ENCODE measurements at places on chromosomes 7 and 10. TPM values are rescaled to one million over a fixed set of nuclear protein-coding genes. Genes with fewer than 3 reads are reported as not detected.

DNA sequence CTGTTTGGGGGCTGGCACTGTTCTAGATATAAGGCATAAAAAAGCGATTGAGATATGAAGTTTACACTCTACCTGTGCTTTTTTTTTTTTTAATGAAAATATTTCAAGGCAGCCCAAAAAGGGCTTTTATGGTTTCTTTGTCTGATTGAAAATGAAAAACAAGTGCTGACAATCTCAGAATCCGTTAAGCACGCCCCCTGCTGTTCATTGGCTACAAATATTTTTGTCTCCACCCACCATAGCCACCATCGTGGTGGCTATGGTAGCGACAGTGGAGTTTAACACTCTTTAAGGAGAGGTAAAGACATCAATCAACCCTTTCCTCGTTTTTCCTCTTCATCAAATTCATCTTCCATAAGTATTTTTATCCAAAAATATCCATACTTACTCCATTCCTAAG is 94.2 kb downstream of the CD36 start:
- H3K4me3 ChIP-seq = no peak overlapping the region
- H3K4me1 ChIP-seq = peaks cover 3% of the 10 kb centered on the region
- no peaks in the 10 kb centered on the region for H3K27me3 ChIP-seq
- no peak overlapping the region for H3K27ac ChIP-seq
- no peaks in the 10 kb centered on the region for H3K36me3 ChIP-seq
- DNase-seq = peak; percentile 55

- no peaks in the 10 kb centered on the region for H3K4me1 ChIP-seq
- no peak overlapping the region for H3K27ac ChIP-seq
- DNase-seq = no peak
- H3K36me3 ChIP-seq = no peaks in the 10 kb centered on the region
Measured at GRCh38 chr10:44830022-44830421, 81.1 kb upstream of the TMEM72 start.

Gene CCZ1B
- total RNA-seq = 84.7 TPM

Gene NPC1L1
- total RNA-seq = 2.0 TPM

- no peak for DNase-seq
- no peak overlapping the region for H3K4me3 ChIP-seq
- H3K27me3 ChIP-seq = no peaks in the 10 kb centered on the region
- no peak overlapping the region for H3K27ac ChIP-seq
Measured at GRCh38 chr10:62162261-62162981, 106.2 kb downstream of the RTKN2 start.

Gene KLF14
- not detected for total RNA-seq

DNA sequence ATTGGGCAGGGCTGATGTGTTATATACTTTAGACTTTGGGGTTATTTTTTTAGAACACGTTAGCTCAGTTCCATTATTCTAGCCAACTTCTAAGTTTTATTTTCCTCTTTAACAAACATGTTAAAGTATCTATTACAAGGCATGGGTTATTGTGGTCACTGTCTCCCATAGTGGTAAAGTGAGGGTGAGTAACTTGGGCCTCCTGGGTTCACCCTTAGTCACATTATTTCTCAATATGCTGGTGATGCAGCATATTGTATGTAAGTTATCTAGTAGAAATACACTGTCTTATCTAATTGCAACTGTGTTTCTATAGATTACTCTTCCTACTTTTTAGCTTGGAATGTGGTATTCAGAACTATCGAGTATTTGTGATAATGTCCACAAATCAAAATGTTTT is 65.9 kb downstream of the BBS9 start:
- H3K27me3 ChIP-seq = no peaks in the 10 kb centered on the region
- DNase-seq = no peak
- H3K36me3 ChIP-seq = no peaks in the 10 kb centered on the region
- no peak overlapping the region for H3K27ac ChIP-seq

All from endodermal cell (in vitro differentiated cells).